ENCODE measurements at places on chromosomes 13 and 19.

DNA sequence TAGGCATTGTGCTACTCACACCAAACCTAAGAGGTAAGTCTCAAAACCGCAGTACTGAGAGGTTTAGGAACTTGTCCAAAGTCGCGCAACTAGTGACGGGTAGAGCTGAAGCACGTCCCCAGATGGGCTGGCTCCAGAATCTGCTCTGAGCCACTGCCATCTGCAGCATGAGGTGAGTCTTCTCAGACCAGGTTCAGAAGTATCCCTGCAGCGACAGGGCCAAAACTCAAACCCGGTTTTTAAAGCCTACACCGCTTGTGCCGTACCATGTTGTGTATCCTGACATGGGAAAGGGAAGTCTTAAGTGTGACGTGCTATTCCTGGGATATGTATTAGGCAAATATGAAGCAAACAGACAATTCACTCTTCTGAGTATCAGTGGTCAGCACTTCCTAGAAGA is 45.1 kb downstream of the ATP7B start:
- no peak for DNase-seq

- DNase-seq = no peak
Observed at GRCh38 chr13:113651511-113652403, 6.2 kb downstream of the ATP4B start.

DNA sequence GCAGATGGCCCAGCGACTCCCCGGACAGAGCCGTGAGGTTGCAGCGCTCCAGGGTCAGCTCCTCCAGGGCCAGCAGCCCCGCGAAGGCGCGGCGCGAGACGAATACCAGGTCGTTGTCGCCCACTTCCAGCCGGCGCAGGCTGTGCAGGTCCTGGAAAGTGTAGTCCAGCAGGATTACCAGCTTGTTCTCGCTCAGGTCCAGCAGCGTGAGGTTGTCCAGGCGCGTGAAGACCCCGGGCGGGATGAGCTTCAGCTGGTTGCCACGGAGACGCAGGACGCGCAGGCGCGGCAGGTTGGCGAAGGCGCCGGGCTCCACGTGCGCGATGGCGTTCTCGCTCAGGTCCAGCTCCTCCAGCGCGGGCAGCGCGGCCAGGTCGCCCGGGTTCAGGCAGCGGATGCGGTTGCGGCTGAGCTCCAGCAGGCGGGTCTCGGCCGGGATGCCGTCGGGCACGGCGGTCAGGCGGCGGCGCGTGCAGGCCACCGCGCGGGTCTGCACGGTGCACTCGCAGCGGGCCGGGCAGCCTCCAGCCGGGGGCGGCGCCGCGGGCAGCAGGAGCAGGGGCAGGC is 9.3 kb upstream of the PEAK3 start:
- no peak for DNase-seq

DNA sequence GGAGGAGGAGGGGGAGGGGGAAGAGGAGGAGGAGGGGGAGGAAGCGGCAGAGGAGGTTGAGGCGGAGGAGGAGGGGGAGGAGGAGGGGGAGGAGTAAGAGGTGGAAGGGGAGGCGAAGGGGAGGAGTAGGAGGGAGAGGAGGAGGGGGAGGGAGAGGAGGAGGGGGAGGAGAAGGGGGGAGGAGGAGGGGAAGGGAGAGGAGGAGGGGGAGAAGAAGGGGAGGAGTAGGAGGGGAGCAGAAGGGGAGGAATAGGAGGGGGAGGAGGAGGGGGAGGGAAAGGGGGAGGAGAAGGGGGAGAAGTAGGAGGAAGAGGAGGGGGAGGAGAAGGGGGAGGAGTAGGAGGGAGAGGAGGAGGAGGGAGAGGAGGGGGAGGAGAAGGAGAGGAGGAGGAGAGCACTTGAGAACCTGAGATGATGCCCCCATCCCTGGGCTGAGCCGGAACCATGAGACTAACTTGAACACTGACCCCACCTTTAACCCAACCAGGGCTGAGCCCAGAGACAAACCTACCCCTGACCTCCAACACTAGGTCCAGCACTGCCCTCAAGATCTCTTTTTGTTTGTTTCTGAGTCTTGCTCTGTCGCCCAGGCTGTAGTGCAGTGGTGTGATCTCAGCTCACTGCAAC is 12.6 kb downstream of the ABCA7 start:
- no peak for DNase-seq

DNA sequence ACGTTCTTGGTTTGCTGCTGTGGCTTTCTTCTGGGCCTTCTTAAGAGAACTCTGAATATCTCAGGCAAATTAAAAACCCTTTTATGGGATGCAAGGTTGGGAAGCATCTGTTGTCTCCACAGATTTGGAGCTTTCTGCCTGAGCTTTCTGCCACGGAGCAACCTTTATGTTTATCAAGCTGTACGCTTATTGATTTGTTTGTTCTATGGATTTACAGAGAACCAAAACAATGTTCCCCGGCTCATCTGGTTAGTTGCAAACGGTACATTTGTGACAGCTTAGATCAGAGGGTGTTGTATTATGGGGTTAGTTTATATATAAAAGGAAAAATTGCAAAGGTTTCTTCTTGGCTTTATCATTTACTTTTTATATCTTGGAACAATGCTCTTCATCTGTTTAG is 479.6 kb downstream of the DIAPH3 start:
- DNase-seq = no peak

GRCh38 chr13:100275746-100276145 is 186.9 kb downstream of the PCCA start:
- DNase-seq = no peak

GRCh38 chr19:13195678-13196077 is 45.5 kb downstream of the IER2 start:
- peak; percentile 48 for DNase-seq

DNA sequence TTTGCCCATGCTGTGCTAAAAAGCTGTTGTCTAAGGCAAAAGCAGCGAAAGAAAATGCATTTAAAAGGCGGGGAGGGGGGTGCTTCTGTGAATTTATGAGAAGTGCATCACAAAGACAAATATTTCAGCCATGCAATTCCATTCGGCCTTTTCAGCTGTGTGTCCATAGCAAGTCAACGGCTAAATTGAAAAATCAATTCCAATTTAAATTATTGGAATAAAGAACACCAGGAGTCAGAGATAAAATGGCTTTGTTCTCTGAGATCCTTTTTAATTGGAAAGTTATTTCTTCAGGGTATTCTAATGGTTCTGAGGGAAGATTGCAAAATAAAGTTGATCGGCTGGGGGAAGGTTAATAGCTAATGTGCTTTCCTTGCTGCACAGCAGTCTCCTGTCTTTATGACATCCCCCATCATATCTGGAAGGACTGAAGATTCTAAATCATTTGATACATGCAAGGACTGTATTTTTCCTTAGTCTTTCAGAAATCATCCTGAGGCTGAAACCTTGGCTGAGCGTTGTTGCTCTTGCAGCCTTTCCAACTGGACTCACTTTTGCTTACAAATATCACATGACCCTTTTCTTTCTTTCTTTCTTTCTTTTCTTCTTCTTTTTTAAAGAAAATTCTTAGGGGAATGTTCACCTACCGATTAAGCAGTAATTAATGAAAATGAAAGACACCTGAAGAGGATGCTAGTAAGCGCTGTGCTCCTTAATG is 647.1 kb downstream of the DACH1 start:
- DNase-seq = no peak

- no peak for DNase-seq
Observed at GRCh38 chr19:41895745-41896580, 13.0 kb downstream of the ARHGEF1 start.

- no peak for DNase-seq
Observed at GRCh38 chr13:73913079-73913740, 221.0 kb downstream of the KLF12 start.

- peak; percentile 75 for DNase-seq
Observed at GRCh38 chr19:56367829-56368711, 25.3 kb downstream of the ZNF582 start.

DNA sequence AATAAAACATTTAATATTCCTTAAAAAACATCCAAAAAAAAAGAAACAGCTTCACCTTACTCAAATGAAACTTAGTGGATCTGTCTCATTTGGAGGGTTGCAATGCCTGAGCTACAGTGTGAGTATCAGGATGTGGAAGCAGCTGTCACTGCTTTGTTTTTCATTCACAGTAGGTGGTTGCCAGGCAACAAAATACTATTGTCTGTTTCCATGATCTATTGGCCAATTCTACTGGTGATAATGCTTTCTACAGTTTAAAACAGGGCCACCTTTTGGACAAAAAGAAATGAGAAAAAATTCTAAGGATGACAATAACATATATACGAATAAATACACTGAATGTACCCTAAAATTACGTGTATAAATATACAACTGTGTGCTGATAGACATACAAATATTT is 3.0 kb downstream of the ENOX1 start:
- no peak for DNase-seq

GRCh38 chr19:3576696-3577443 is 4.1 kb downstream of the HMG20B start:
- no peak for DNase-seq

GRCh38 chr13:46490129-46490528 is 62.8 kb upstream of the LRCH1 start:
- DNase-seq = no peak

GRCh38 chr19:31706131-31706530 is 356.9 kb upstream of the TSHZ3 start:
- no peak for DNase-seq

GRCh38 chr19:6241056-6241455 is 38.7 kb downstream of the MLLT1 start:
- DNase-seq = no peak
